ENCODE measurements at places on chromosomes 3 and 15.
A peak's percentile ranks its signal among the peaks of the same experiment; 100 is the strongest.

- no peak for DNase-seq
Measured at GRCh38 chr3:157844800-157845565, 261.2 kb downstream of the SHOX2 start.

GRCh38 chr15:64847448-64847847 is 5.7 kb downstream of the PLEKHO2 start:
- DNase-seq, result no peak

- no peak for DNase-seq
Measured at GRCh38 chr3:39222462-39222861, 30.1 kb upstream of the XIRP1 start.

DNA sequence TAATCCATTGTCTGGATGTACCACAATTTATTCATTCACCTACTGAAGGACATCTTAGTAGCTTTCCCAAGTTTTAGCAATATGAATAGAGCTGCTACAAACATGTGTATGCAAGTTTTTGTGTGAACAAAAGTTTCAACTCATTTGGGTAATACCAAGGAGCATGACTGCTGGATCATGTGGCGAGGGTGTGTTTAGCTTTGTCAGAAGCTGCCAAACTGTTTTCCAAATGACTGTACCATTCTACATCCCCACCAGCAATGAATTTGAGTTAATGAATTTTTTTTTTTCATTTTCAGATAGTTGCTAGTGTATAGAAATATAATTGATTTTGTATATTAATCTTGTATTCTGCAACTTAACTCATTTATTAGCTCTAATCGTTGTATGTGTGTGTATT is 20.0 kb upstream of the ELP6 start:
- no peak for DNase-seq

GRCh38 chr15:39327005-39327730 is 253.7 kb upstream of the THBS1 start:
- no peak for DNase-seq

DNA sequence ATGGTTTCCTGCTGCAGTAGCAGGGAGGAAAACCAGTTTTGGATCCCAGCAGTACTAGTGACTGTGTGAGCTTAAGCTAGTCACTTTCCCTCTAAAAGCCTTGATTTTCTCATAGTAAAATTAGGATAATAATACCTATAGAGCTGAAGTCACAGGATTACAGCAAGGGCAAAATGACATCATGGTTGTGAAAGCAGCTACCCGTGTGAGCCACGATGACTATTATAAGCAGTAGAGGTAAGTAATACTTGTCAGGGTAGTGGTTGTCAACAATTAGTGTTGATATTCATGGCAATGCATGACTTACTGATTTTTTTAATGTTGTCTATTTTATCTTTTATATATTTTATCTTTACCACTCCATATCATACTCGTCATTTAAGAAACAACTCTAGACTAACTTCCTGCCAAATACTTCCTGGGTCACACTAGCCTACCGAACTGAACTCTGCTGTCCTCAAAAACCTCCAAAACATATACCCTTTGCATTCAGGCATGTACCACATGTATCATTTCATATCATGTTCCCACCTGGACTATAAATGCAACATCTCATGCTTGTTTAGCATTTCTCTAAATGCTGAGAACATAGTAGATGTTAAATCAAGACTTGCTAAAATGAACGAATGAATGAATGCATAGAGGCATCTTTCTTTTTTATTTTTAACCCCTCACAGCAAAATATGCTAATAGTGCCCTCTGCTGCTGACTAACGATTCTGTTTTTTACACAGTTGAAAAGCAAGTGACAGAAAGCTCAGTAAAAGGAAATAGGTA is 172.6 kb downstream of the P3H2 start:
- peak; percentile 60 for DNase-seq

- DNase-seq, result no peak
Measured at GRCh38 chr15:97786741-97787140, 173.8 kb upstream of the ARRDC4 start.

GRCh38 chr3:123458255-123458654 is 9.4 kb upstream of the ADCY5 start:
- DNase-seq, result no peak

DNA sequence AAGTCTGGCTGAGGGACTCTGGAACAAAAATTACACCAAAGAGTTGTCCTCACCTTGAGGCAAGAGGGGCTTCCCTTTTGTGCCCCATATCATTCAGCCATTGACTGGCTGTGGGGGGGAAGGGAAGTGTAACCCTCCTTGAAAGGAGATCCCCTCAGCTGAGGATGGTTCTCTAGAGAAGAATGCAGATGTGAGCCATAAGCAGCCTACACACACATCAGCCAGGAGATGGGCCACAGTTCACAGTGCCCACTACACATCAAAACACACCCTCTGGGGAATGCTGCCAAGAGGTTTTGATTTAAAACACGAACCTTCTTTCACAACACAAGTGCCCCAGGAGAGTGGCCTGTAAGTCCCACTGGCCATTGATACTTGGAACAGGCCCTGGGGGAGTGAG is 231.2 kb upstream of the CTDSPL start:
- no peak for DNase-seq

Data from NCI-H1092 treated with DMSO at 0.1 percent for 48 hours (cell line).